OCI-LY7 (cell line): ENCODE measurements at places on chromosomes 7 and 10.

DNA sequence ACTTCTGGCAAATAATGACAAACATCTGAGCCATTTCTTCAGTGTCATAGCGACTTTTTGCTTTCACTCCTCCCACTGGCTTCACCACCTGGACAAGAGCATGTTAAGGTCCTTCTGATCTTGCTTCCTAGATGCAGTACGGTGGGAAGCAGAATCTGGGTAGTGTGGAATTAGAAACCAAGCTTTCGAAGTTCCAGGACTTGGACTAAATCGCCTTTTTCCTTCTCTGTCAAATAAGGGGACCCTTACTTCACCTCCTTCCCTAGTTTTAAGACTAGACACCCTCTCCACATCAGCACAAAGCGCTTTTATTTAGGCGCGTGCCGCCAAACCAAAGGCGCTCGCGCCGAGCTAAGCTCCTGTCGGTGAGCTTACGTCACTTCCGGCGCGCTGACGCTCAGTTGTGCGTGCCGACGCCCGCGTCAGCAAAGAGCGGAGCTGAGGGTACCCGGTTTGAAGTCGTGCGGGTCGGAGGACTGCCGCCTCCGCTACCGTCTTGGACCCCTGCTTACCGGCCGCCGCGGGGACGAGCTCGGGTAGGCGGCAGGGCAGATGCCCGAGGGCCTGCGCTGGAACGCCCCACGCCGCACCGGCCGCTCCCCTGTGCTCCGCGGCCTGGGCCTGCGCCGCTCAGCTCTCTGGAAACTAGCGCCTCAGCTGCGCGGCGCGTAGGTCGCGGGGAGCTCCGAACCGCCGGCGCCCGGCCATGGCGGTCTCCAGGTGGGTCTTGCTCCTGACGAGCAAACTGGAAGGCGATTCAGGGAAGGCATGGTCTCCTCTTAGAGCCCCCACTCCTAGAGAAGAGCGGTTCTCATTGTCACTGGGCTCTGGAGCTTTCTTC lies at the start of gene BTAF1:
BTAF1 (plus strand) TSS at position 400 of the 841 bp plus-strand sequence; CDS start at position 707, 307 bp downstream.
- peak; percentile 97 for DNase-seq

DNA sequence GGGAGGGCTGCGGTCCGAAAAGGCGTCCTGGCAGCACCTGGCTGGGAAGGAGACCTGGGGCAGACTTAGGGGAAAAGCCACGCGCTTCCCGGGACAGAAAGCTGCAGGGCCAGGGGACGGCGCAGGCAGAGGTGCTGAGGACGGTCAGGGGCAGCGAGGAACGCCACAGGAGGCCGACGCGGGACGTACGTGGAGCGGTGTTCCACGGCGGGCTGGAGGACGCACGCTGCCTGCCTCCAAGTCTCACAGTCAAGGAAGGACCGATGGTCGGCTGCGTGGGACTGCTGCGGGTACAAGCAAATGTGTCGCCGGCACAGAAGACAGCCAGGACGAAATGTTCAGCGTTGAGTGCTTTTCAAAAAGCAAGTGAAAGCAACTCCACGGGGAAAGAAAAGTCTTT lies 245.2 kb downstream of the ELFN1 start:
- DNase-seq, result no peak

- DNase-seq, result no peak
Measured at GRCh38 chr10:129385600-129385999, 81.4 kb upstream of the MGMT start.

DNA sequence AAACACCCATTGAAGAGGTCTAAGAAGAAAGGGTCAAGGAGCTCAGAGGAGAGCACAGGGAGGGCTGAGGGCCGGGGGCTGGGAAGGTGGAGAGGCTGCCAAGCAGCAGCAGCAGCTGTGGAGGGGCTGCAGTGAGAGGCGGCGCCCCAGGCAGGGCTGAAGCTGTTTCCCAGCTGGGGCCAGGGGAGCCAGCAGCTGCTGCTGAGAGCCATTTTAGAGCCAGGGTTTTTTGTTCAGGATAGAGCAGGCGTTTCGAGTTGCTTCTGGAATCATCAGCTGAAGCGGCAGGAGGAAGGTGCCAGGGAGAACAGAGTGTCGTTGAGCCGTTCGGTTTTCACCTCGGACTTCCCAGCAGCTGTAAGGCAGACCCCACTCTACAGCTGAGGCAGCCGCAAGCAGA lies 62.7 kb downstream of the LANCL2 start:
- no peak for DNase-seq

- DNase-seq, result no peak
Measured at GRCh38 chr7:136064081-136064480, 86.9 kb upstream of the MTPN start.

- DNase-seq, result no peak
Measured at GRCh38 chr7:74354009-74354408, 64.8 kb downstream of the CLIP2 start.

GRCh38 chr7:103003004-103003403 lies 71.6 kb downstream of the FBXL13 start:
- no peak for DNase-seq

DNA sequence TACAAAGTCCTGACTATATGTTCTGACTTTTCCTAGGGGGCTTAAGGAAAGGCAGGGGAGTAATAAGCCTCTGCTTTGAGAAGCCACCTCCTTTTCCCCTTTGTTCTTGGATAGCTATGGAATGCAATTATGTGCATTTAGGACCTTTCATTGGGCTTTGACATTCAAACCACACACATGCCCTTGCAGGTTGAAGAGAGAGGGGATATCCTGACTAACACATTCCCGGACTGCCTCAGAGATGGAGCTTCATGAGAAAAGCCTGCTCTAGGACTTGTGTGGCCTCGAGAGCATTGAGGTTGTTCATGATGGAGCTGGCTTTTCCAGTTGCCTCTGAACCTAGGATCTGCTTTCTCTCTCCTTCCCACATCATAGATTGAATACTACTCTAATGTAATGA lies 694.5 kb downstream of the LRMDA start:
- DNase-seq, result no peak

DNA sequence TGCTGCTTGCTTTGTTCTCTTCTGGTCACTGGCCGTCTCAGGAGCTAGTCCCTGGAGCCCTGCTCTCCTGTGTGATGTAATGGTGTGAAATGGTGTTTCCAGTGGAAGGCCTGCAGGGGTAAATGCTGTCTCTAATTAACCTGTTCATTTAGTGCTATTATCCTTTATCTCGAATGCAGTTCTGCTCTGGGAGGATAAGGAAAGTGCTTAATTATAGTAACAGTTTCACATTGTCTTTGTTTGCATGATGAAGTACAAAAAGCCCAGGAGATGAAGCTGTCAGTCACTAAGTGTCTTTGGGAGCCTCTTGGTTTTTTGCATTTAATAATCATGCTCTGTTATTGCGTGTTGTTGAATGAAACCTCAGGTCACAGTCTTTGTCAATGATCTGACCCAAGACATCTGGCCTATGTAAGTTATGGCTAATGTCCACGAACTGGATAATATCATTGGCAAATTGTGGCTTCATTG lies 755.3 kb upstream of the GALNT17 start:
- no peak for DNase-seq

DNA sequence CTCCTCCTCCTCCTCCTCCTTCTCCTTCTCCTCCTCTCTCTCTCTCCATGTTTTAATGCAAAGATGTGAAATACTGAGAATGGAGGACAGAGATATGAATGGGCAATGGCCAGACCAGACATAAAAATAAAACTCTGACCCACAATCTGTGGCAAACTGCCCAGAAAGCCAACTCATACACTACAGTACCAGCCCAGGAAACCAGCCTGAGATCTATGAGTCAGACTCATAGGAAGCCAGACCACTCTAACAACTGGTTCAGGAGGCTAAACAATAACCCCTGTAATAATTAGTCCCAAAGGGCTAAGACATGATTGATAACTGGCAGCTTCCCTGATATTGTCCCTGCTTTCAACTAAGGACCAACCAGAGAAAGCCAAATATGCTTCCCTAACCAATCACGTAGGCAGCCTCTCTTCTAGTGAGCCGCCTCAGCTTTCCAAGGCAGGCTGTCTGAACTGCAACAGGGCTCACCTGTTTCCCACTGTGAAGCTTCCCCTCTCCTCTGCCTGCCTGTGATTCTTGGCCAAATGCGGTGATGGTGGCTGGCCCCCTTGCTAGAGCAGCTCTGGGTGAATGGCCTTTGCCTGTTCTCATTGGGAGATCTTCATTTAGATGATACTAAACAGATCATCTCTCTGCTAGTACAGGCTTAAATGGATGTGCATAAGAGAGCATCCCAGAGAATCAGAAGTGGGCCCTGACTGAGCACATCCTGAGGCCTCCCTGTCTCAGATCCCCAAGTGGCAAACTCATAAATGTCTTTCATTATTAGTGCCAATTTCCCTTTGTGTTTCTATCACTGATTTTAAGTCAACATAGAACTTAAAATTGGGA lies 817.6 kb downstream of the TNS3 start:
- no peak for DNase-seq

DNA sequence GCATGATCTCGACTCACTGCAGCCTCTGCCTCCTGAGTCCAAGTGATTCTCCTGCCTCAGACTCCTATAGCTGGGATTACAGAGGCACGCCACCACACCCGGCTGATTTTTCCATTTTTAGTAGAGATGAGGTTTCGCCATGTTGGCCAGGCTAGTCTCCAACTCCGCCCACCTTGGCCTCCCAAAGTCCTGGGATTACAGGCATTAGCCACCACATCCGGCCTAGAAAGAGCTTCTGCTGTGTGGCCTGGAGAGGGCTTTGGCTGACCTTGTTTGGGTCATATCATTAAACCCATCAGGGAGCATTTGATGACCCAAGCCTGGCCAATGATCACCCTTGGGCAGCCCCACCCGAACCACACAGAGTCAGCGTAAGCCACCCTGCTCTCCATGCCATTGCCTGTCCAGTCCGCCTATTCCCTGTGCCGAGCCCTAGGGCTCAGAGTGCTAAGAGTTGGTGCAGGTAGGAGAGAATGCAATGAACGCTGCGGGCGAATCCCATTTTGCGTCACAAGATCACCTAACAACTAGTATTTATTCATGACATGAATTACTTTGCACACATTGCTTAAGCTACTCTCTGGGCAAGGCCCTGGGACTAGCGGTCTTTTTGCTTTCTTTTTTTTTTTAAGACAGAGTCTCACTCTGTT lies 22.3 kb upstream of the GDI2 start:
- DNase-seq, result no peak

DNA sequence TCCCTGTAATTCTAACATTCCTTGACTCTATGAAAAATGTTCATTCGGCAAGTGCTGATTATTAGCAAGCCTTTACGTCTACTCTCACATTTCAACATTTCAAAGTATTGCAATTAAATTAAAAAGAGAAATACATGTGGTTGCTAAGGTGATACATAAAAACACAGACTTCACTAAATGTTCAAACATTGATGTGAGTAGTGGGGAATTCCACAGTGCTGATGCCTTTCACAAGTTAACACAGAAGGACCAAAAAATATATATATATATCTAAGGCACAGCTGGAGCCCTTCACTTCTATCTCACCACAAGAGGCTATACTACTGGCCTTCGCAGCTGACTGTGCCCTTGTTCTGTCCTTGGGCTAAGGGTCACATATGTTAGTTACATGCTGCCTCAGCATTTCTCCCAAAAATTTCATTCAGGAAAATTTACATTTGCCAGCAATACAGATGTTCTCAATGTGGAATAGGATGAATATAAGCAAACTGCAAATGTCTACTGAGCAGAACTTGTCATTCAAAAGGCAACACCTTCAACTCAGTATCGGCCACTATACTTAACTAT lies 13.9 kb downstream of the CTTNBP2 start:
- DNase-seq, result no peak

DNA sequence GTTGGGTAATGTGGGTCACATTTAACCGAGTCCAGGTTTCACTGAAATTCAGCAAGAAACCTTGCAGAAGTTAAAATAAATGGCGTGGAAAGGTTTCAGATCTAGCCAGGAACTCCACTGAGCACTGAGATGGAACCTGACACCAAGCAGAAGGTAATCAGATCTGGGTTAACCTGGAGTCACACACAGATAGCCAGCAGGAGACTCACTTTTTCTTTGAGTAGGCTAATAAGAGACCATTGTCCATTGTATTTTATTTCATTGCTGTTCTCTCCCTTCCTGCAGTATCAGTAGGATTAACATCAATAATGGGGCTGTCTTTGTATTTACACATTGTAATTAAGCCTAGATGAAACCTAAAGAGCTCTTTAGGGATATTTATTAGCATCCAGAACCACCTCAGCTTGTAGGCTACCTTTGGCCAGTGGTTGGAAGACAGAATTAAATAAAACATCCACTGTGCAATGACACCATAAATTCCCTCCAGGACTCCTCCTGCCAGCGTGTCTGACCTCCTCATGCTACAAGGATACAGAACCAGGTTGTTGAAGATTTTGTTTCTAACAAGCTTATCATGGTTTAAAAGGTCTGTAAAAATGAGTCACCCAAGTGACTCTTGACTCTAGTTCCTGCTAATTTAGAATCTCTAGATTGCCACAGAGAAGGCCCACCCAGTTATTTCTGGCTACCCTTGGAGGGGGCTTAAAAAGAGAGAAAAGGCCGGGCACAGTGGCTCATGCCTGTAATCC lies 151.1 kb downstream of the SORCS1 start:
- no peak for DNase-seq

DNA sequence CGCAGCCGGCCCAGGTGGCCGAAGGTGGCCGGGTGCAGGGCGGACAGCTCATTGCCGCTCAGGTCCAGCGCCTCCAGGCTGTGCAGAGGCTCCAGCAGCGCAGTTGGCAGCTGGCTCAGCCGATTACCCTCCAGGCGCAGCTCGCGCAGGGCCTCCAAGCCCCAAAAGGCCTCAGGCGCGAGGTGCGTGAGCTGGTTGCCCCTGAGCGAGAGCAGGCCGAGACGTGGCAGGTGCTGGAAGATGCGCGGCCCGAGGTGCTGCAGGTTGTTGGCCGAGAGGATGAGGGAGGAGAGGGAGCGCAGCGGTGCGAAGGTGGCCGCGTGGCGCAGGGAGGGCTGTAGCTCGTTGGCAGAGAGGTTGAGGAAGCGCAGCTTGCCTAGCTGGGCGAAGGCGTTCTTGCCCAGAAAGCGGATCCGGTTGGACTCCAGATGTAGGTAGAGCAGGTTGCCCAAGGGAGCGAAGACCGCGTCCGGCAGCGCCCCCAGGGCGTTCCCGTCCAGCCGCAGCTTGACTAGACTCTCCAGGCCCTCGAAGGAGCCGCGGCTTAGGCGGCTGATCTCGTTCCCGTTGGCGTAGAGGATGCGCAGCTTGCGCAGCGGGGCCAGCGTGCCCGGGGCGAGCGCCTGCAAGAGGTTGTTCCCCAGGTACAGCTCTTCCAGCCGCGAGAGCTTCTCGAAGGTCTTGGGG lies 923 bp downstream of the TRIL start:
- no peak for DNase-seq

DNA sequence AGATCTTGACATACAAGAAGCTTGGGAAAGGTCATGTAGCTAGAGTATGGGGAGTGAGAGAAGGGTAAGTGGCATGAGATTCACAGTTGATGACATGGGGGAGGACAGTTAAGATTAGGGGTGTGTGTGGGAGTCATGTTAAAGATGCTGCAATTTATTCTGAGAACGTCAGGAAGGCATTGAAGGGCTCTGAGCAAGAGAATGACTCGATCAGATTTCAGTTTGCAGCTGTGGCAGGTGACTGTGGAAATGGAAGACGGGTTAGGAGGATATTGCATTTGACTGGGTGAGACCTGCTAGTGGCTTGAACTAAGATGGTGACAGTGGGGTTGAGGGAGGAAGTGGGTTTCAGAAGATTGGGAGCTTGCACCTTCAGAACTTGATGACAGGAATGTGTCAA lies 5.6 kb downstream of the CDC123 start:
- DNase-seq, result no peak
